ENCODE measurements at places on chromosomes 1 and 21. TPM values are rescaled to one million over a fixed set of nuclear protein-coding genes. Genes with fewer than 3 reads are reported as not detected.

Gene LRRC71
- not detected for total RNA-seq

Gene AQP10
- total RNA-seq: not detected

Gene ALDH4A1
- total RNA-seq: 15.7 TPM

- no peak for DNase-seq
- no peaks in the 10 kb centered on the region for H3K4me1 ChIP-seq
- no peaks in the 10 kb centered on the region for H3K27me3 ChIP-seq
- no peaks in the 10 kb centered on the region for H3K36me3 ChIP-seq
- no peak overlapping the region for H3K4me3 ChIP-seq
Measured at GRCh38 chr1:160680399-160680798, 31.2 kb downstream of the CD48 start.

DNA sequence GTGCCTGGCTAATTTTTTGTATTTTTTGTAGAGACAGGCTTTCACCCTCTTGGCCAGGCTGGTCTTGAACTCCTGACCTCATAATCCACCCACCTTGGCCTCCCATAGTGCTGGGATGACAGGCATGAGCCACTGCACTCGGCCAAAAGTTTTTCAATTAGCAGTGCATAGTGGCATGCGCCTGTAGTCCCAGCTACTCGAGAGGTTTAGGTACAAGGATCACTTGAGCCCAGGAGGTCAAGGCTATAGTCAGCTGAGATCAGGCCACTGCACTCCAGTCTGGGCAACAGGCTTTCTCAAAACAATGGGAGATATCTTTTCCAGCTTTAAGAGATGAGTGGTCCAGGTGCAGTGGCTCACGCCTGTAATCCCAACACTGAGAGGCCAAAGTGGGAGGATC lies 30.8 kb downstream of the DAP3 start:
- H3K4me1 ChIP-seq: no peaks in the 10 kb centered on the region
- no peaks in the 10 kb centered on the region for H3K36me3 ChIP-seq
- no peak overlapping the region for H3K4me3 ChIP-seq
- DNase-seq: no peak
- H3K27ac ChIP-seq: no peak overlapping the region

Gene PKP1
- total RNA-seq: 12.1 TPM

DNA sequence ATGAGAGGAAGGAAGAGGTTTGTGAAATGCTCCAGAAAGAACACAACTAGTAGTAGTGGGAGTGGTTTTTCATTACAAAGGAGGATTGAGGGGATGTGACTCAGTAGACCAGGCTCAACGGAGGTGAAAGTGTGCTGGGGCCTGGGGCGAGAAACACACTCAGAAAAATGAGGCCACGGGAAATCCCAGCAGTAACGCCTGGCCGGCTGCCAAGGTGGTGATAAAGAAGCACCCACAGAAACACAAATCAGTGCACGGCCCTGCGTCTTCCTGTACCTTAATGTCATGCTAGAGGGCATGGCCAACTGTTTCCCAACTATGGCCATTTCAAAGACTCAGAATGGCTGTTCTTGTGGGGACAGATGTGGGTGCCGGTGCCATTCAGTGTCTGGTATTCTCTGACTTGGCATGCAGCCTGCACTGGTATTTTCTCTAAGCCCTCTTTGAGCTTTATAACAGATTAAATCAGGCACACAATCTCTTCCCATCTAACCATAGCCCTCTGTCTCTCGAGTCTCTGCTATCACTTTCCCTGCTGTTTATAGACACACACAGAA lies 38.2 kb downstream of the URB2 start:
- H3K27me3 ChIP-seq: no peaks in the 10 kb centered on the region
- H3K27ac ChIP-seq: no peak overlapping the region
- DNase-seq: no peak

Gene LCE1A
- not detected for total RNA-seq

DNA sequence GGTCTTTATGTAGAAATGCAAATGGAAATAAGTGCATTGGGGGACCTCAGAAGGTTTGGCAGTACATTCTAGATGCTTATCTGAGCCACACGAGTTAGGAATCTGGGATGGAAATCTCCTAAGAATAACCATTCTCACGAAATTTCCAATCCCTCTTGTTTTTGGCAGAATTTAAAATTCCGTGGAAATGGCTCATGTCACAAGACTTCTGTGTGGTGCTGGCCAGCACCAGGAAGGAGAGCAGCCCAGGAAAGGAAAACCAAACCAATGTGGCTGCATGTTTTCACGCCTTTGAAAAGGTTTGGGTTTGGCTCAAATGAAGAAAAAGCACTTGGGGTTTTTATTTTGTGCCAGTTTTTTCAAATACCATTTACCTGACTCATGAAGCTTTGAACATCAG lies 80.1 kb upstream of the KCNK2 start:
- no peaks in the 10 kb centered on the region for H3K36me3 ChIP-seq
- H3K27ac ChIP-seq: peak overlapping the region; percentile 55
- H3K4me3 ChIP-seq: no peak overlapping the region
- no peak for DNase-seq
- no peaks in the 10 kb centered on the region for H3K27me3 ChIP-seq

DNA sequence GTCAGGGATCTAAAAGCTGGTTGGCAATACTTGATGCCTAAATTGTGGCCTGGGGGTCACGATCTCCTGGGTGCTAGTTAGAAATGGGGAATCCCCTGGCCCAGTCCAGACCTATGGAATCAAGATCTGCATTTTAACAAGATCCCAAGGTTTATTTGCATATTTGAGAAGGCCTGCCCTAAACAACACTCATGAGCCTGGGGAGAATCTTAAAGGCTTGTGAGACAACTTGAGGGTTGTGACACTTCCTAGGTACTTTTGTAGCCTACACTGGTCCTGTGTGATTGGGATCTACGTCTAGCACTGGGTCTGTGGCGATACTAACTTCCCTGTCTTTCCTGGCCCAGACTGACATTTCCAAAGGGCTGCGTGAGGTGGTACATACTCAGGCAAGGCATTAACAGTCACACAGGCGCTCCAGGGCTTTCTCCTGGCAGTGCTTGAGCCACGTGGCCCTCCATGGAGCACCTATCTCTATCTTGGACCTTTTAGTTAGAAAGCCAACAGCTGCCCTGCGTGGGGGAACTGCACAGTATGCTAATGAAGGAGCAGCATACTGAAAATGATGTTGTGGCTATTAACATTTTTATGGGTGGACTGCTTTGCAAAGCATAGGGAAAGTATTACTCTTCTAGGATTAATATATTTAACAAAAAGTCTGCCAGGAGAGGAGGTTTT lies 263.1 kb downstream of the ST6GALNAC3 start:
- H3K4me1 ChIP-seq: no peaks in the 10 kb centered on the region
- DNase-seq: no peak
- H3K27me3 ChIP-seq: no peaks in the 10 kb centered on the region

Gene ACP6
- total RNA-seq: 5.1 TPM

Gene NR1I3
- total RNA-seq: not detected

DNA sequence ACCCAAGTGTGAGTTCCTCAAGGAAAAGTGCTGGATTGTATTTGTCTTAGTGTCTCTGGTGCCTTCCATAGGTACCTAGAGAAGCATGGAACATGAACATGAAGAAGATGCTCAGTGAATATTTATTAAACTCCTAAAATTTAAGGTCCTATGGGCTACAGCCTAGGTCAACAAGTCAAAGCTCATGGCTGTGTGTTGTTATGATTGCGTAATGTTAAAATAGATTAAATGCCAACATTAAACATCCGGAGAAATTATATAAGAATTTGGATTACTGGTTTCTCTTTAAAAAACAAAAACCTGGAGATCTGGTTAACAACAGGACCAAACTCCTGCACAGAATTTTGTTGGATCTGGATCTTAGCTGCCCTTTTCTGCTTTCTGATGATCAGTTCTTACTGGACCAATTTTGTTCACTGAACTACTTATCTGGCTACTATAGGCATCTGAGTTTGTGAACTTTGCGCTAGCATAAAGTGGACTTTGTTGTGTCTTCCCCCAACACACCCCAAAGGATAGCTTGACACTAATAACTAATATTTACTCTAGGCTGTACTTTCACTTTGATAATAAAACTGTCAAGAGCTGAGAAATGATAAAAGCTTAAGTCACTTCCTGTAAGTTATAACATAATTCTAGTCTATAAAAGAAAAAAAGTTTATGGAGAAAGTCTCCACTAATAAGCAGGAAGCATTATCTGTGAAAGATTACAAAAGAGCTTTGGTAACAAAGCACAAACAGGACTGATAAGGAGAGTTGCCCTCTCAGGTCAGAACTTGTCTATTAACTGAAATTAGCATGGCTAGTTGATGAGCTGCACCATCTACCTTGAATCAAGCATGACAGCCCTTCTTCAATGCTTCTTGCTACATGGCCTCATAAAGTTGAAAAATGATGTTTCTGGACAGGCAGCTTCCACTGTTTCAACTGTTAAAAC lies 20.7 kb downstream of the F5 start:
- H3K4me1 ChIP-seq: no peaks in the 10 kb centered on the region
- H3K36me3 ChIP-seq: no peaks in the 10 kb centered on the region
- no peaks in the 10 kb centered on the region for H3K27me3 ChIP-seq
- DNase-seq: no peak

DNA sequence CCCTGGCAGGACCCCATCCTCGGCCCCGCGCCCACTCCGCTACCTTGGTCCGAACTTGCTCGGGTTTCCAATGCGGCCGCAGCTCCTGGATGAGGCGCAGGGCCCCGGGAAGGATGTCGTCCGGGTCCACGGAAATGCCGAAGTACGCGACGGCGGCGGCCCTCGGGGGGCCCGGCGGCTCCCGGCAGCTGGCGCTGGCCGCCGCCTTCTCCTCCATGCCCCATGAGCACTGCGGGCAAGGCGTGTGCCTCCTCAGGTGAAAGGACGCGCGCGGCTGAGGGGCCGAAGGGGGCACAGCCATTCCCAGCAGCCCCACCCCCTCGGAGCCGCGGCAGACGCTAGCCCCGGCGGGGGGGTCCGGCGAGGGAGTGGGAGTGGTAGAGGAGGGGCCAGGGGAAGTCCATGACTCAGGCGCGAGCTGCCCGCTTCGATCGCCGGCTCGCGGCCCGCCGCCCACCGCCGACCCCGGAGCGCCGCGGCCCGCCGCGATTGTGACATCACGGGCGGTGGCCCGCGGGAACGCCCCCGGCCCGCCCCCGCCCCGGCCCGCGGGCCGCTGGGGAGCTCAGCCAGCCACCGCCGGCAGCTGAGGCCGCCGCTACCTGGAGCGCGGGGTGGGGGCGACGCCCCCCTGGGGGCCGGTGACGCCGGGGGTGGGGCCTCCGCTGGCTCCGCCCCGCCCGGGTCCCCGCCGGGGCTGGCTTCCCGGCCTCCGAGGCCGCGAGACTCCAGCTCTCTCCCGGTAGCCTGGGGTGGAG lies at the start of gene ETNK2:
Gene ETNK2 (minus strand): TSS at position 493 of the 758 bp plus-strand sequence. CDS start 192 bp downstream, at position 301.
- DNase-seq: peak; percentile 63
- no peaks in the 10 kb centered on the region for H3K36me3 ChIP-seq
- H3K27me3 ChIP-seq: no peaks in the 10 kb centered on the region

DNA sequence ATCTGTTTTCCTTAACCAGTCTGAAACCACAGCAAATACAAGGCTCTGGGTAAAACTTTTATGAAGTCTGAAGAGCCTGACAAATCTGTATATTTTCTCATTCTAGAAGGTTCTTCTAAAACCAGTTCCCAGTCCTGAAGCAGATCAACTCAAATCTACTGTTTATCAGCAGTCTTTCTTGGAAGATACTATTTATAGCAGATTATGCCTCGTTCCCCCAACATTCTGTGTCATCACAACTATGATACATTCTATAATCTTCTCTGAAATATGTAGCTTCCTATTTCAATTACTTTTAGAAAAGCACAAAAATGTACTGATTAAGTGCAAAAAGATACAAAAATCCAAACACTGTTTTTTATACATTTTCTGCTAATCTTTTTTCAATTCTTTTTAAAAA lies 67.5 kb downstream of the NIBAN1 start:
- no peak overlapping the region for H3K27ac ChIP-seq
- no peaks in the 10 kb centered on the region for H3K4me1 ChIP-seq
- no peaks in the 10 kb centered on the region for H3K27me3 ChIP-seq
- no peak overlapping the region for H3K4me3 ChIP-seq
- DNase-seq: no peak

- DNase-seq: no peak
- H3K27me3 ChIP-seq: no peaks in the 10 kb centered on the region
- H3K36me3 ChIP-seq: no peaks in the 10 kb centered on the region
- H3K4me3 ChIP-seq: no peak overlapping the region
Measured at GRCh38 chr1:71583756-71584155, 502.9 kb upstream of the ZRANB2 start.

DNA sequence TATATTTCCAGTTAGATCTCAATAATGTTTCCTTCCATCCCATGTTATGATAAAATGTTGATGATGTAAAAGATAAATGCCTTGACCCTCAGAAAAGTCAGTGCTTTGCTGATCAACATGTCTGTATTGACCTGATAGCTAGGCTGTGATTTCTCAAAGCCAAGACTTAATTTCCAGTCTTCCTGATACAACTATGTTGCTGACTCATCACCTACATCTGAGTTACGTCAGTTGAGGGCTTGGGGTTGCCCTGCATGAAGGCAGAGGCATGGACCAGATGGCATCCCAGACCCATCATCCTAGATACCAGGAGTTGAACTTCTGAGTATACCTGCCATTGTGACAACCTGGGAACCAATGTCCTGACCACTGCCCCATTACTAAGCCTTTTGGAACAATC lies 4.8 kb downstream of the LCE1D start:
- no peak for DNase-seq
- H3K27ac ChIP-seq: no peak overlapping the region
- no peaks in the 10 kb centered on the region for H3K36me3 ChIP-seq
- H3K4me3 ChIP-seq: no peak overlapping the region

Gene RAB4A
- 27.5 TPM for total RNA-seq

Gene RSPO1
- 6.9 TPM for total RNA-seq

Gene GPR161
- total RNA-seq: 4.5 TPM

Gene HES3
- total RNA-seq: not detected

GRCh38 chr1:160884579-160884978 lies 401 bp downstream of the ITLN1 start:
- no peaks in the 10 kb centered on the region for H3K4me1 ChIP-seq
- no peak overlapping the region for H3K27ac ChIP-seq
- H3K27me3 ChIP-seq: no peaks in the 10 kb centered on the region
- no peaks in the 10 kb centered on the region for H3K36me3 ChIP-seq
- H3K4me3 ChIP-seq: no peak overlapping the region

Gene ST6GALNAC3
- 8.5 TPM for total RNA-seq

Gene PLA2G2A
- total RNA-seq: 91.9 TPM

DNA sequence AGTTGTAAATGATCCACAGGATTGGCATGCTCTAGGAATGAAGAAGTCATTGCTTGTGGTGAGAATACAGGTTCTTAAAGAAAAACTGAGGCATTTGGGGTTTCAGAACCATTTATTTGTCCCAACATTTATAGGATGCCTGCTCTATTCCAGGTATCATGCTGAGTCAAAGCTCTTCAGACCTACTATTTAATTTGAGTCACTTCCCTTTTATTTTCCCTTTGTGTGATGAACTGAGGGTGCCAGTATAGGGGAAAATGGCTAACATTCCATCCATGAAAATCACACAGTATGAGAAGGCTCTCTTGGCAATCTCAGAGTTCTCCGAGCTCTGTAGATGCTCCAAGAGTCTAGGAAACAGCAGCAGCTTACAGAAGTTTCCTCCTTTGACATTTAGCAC lies 110.4 kb downstream of the RNF220 start:
- H3K4me1 ChIP-seq: no peaks in the 10 kb centered on the region
- H3K27me3 ChIP-seq: no peaks in the 10 kb centered on the region
- no peaks in the 10 kb centered on the region for H3K36me3 ChIP-seq
- no peak overlapping the region for H3K27ac ChIP-seq
- no peak overlapping the region for H3K4me3 ChIP-seq
- no peak for DNase-seq

Measured in breast epithelium (tissue), 4 donors.